COR-L47 (cell line): ENCODE measurements at places on chromosomes 3 and 15.

DNA sequence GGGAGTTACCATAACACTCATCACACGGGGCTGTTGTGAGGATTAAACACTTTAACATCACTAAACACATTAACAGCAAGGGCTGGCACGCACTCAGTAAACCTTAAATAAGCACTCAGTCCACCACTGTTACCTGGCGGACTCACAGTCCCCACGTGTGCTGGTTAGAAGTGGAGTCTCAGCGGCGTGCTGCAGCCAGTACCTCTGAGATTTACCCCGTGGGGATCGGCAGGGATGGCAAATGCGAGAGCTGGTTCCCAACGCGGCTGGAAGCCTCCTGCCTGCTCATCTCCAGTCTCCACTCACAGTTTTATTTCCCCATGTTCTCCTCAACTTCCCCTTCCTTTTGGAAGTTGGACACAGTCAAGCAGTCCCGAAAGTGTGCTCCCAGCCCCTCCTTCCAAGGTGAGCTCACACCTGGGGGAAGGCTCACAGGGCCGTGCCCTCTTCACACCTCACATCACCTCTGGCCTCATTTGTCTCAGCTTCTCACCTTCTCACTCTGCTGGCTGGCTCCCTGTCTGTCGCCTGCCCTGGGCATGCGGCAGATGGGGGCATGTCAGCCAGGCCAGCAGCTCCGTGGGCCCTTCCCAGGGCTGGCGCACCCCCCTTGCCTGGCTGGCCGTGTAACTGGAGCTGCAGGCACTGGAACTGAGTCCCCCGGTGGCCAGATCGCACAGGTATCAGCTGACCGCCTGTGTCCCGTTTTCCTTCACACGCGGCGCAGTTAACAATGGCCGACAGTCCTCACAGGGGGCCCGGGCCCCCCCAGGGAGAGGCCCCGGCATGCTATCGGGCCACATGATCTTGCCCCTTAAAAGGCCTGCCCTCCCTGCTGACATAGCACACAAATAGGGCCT lies 87.1 kb downstream of the WNT7A start:
- no peak for DNase-seq

GRCh38 chr3:30123224-30123623 lies 483.2 kb upstream of the TGFBR2 start:
- no peak for DNase-seq

DNA sequence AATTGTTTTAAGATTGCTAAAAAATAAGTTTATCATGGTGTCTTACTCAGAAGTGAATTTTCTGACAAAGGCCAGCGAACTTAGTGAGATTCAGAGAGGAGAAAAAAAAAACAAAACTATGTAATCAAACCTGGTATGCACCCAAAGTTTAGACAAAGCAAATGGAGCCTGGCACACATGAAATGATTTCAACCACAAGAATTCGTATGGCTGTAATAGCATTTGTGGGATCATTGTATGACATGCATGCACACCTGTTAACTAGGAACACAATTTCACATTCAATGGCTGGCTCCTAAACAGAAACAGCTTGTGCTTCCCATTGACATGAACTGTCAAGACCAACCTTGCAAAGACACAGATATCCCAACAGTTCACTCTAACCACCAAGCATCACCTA lies 94.6 kb downstream of the ZIC4 start:
- DNase-seq: no peak

GRCh38 chr3:45011756-45012508 lies 14.2 kb upstream of the CLEC3B start:
- DNase-seq: no peak

- DNase-seq: no peak
Observed at GRCh38 chr15:88187195-88187594, 69.3 kb downstream of the NTRK3 start.

- no peak for DNase-seq
Observed at GRCh38 chr3:41106691-41107090, 92.6 kb upstream of the CTNNB1 start.

DNA sequence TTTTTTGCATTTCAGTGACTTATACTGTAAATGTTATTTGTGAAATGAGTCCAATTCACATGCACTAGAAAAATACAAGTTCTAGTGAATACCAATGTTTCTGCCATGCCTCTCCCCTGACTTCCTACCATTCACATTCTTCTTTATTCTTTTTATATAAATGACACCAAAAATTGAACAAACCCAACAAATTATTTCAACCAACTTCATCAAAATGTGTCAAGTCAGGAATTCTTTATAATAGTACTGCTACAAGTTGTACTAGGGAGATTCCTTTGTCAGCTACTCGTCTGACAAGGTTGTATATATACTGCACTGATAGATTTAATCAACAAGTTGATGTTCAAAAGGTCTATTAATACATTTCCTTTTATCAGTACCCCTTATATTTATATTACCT lies 3.0 kb downstream of the TBL1XR1 start:
- no peak for DNase-seq

GRCh38 chr3:51891242-51892039 lies 11.7 kb downstream of the IQCF1 start:
- no peak for DNase-seq

DNA sequence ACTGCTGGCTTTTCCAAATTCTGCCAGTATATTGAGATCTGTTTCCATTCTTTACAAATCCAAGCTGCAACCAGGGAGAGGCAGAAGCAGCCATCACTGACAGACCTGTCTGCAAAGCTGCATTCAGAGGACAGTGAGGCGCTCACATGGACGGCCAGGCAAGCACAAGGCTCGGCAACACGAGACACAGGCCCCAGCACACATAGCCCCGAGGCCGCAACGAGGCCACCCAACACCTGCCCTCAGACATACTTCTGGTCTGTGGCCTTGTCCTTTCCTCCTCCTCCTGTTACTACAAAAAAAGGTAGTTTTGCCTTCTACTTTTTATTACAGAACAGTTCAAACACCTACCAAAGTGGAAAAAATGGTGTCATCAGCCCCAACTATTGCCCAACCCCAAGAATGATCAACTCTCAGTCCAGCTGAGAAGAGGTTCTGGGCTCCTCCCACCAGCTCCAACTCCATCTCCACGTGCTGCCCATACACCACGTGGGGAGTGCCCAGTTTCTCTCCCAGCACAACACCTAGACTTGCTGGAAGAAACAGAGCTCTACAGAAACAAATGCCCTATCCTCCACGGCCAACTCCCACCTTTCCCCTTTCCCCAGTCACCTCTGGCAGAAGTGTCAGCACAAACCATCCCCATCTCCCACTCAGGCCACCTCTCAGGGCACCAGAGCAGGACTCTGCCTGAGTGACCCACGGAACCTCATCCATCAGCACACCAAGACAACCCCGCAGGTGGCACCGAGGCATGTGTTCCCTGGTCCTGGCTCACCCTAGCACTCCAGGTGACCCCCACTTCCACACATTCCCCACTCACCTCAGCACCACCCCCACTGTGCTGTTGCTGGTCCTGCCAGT lies 7.4 kb downstream of the ZXDC start:
- no peak for DNase-seq

DNA sequence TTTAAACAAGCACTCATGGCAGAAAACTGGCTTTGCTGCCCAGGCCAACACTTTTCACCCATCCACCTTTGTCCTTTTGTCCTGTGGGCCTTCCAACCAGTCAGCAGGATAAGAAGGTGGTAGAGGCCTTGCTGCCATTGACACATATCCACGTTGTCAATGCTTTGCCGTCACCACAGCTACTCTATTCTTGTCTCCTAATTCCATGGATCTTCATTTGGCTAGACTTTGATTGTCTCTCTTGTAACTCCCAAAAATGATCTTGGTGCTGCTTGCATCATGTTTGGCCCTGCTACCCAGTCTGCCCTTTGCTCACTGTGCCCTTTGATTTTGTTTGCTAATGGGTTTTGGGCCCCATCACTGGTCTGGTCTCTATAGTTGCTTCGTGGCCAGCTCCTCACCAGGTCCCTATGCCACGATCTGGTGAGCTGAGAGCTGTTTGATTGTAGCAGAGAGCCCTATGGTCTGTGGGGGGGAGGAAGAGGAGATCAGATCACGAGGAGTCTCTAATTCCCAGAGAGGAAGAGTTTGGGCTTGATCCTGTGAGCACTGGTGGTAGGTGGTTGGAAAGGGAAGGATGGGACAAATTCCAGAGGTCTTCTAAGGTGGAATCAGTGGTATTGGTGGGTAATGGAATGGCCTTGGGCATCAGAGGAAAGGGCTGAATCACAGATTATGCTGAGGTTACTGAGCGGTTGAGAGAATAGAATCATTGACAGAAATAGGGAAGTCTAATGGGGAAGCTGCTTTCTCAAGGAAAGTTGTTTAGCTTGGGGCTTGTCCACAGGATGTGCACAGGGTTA lies 40.3 kb downstream of the ABHD2 start:
- no peak for DNase-seq

DNA sequence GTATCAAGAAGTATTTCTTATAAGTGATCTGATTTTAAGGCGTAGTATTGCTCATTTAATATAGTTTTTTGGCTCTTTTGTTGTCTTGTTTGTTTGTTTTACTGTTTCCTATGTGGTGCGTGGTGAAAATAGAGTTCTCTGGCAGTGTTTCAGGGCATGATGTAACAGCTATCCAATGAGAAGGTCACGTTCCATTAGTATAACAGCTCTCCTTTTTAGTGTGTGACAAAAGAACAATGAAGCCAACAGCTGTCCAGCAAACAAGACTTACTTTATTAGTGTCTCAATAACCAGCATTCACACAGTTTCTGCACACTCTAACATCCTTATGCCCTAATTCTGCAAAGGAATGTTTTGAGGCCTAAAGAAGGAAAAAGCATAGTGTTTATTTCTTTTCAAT lies 127.9 kb downstream of the SLC25A26 start:
- no peak for DNase-seq

DNA sequence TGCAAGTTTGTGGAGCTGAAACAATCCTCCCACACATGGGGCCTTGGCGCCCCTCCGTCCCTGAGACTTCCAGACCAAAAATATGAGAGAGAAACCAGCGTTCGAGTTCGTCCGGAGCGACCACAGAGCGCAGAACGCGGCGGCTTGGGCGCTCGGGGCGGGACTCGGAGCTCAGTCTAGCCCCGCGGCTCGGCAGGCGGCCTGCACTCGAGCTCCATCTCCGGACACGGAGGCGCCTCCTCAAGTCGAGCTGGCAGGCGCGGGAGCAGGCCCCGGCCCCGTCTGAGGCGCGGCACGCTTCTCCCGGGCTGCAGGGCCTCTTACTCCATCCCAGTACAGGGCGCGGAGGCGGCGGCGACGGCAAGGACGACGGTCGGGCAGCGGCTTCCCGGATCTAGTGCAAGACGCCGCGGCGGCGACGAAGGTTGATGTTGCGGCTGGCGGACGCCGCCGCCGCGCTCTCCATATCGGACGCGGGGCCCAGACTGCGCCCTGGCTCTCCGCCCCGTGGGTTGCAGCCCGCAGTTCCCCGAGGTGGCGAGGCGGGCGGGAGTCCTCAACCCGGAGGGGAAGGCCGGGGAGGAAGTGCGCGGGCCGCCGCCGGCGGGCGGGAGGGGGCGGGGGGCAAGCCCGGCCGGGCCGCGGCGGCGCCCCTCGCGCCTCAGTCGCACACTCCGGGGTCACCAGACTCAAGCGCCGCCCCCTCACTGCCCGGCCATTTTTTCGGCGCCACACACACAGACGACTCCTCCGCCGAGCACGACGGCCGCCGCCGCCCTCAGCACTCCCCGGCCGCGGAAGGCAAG lies 674 bp downstream of the MSL2 start:
- peak; percentile 86 for DNase-seq

DNA sequence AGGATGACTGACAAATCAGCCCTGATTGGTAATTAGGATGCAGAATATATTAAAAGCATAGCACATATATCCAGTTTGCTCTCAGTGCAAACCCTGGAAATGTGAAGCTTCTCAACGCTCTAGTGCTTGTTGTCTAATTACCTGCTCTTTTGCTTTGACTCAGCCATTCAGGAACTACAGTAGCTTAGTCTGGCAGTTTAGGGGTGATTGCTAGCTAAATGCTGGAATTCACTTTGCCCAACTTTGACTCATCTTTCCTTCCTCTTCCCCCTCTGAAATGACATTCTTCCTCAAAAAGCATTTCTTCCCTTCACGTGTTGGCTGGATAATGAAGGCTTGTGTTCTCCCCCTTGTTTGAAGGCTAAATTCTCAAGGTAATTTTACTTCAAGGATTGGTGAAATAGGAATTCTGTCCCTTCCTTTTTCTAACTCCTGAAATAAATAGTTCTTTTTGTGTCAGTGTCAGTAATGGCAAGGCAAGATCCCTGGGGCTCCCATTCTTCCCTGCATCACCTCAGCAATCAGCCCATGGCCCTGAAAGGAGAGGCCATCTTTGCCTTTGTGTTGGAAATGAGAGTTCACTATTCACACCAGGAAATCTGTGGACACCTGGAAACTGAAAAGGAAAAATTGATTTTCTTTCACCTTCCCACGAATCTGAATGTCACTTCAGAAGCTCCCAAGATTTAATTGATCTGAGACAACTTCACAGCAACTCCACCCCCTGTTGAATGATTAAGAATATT lies 103.6 kb downstream of the ECT2 start:
- DNase-seq: no peak

DNA sequence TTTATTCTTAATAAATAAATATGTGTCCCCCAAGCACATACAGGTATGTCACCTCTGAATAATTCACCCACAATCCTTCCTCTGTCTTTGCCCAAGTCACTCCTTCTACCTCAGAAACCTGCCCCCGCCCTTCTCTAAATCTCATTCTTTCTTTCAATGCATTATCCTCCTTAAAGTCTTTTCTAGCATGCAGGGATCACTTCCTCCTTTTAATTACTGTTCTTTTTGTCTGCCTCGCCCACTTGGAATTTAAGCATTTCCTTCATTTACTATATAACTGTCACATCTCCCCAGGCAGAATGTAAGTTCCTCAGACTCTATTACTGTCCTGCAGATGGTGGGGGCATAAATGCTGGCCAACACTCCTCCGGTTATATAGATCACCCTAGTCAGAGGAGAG lies 7.8 kb downstream of the CCDC80 start:
- no peak for DNase-seq

DNA sequence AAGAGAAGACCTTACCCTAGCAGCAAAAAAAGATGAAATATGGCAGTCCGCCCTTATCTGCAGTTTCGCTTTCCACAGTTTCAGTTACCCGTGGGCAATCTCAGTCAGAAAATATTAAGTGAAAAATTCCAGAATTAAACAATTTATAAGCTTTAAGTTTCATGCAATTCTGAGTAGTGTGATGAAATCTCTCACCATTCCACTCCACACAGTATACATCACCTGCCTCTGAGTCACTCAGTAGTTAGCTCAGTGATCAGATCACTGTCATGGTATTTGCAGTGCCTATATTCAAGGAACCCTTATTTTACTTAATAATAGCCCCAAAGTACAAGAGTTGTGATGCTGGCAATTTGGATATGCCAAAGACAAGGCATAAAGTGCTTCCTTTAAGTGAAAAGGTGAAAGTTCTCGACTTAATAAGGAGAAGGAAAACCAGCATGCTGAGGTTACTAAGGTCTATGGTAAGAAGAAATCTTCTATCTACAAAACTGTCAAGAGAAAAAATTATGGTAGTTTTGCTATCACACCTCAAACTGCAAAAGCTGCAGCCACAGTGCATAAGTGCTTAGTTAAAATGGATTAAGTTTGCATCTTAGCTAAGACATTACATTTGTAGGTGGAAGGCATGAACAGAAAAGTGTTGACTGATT lies 48.1 kb downstream of the HSPBAP1 start:
- DNase-seq: no peak
